Astrocyte of the cerebellum (primary cell): ENCODE measurements at places on chromosomes 6 and 20.

DNA sequence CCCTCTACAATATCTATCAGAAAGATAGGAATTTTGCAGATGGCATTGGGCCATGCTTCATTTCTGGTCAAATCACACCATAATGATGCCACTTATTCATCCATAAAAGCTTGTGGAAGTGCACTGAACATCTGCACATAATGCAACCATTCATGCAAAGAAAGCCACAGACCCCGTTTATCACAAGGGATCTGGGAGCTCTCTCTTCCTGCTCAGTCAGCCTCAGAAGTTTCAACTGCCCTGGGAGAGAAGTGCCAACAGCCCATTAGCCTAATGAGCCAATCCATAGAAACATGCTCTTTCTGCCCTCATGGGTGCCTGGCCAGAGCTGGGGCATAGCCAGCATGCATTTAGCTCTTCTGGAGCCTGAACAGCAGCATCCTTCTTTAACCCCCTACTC is 85.8 kb downstream of the SLC35F1 start:
- peak; percentile 9 for DNase-seq

DNA sequence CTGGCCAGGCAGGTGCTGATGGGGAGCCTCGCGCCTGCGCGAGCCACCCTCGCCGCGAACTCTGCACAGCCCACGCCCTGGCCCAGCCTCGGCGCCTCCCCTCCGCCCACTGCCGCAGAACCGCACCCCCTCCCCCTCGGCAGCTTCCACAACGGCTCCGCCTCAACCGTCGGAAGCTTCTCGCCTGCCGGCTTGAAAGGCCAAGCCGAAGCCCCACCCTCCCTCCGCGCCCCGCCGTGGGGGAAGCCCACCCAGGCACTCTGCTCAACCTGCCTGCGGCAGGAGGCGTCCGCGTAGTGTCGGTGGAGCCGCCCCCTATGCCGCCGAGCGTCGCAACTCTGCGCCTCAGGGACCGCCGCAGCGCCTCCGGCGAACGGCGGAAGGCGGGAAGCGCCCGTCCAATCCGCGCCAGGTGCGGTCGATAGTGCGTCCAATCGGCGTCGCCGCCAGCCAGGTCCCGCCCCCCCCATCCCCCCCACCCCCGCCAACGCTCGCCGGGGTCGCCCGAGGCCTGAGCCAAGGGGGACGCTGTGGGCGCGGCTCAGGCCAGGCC is at the start of gene SYCP2:
TSS of gene SYCP2 (minus strand) at position 342 of the 553 bp plus-strand sequence. CDS start 11,224 bp downstream, outside the sequence.
- DNase-seq: no peak

- DNase-seq: no peak
Measured at GRCh38 chr6:169495601-169496000, 206.2 kb downstream of the WDR27 start.

- DNase-seq: no peak
Measured at GRCh38 chr6:32936239-32937152, 4.3 kb downstream of the HLA-DMB start.

- DNase-seq: no peak
Measured at GRCh38 chr6:142803032-142803431, 141.9 kb downstream of the HIVEP2 start.

DNA sequence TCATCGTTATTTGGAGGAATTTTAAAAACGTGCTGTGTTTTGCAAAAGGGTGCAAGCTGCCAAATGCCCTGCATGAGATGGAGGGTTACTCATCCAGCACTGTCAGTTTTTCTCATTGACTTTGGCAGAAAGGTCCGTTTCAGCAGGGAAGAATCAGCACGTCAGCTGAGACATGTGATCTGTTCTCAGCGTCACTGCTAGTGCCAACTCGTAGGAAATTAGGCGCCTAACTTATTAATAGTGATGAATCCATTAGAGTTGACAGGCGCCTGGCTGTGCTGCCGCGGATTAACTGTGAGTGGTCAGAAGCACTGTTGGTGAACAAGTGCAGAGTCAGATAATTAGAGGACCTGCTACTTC is 175.5 kb upstream of the FOXQ1 start:
- peak; percentile 74 for DNase-seq

- DNase-seq: peak; percentile 12
Measured at GRCh38 chr6:70221025-70221714, 81.7 kb downstream of the COL9A1 start.

DNA sequence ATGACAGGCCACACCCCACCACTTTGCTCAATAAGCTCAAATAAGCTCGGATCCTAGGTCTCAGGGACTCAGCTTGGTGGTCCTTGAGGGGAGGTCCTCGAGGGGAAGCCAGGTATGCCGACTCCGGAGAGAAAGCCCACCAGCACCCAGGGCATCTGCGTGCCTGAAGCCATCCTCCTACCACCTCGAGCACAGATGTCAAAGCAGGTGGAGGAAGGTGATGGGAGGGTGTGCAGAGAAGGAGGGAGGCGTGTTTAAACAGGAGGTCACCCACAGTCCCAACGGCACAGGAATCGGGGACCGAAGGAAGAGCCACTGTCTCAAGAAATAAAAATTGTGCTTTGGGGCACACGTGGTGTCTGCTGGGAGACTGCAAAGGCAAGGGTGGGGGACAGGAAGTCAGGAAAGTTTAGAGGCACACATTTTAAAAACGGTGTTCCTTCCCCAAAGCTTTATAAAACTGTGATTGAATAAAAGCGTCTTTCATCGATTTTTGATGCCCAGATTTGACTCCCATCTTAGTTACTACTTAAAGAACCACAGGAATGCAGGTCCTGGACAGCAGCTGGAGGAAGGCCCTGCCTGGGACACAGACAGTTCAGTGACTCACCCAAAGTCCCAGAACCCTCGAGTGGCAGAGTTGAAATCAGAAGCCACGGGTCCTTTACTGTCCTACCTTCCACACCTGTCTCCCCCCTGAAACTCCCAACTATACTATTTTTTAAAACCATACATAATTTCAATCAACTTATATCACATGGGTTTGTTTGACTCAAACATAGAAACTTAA is 221.0 kb upstream of the PDE10A start:
- DNase-seq: no peak

- no peak for DNase-seq
Measured at GRCh38 chr6:33761922-33762629, 15.4 kb upstream of the IP6K3 start.

- no peak for DNase-seq
Measured at GRCh38 chr6:100691972-100692371, 189.2 kb downstream of the ASCC3 start.

DNA sequence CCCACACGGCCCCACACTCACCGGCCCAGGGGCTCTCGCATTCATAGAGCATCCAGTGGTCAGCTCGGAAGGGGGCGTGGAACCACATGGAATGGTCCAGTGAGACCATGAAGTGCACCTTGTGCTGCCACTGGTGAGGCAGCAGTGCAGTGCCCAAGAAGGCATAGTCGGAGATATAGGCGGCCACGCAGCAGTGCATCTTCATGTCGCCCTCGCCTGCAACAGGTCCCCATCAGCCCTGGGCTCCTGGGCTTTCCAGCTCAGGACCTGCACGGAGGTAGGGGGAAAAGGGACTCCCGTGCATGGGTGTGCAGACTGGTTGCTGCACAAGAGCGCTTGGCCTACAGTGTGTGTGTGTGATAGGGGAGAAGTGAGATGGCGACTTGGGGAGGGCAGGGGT is 9.9 kb downstream of the SNX21 start:
- no peak for DNase-seq

DNA sequence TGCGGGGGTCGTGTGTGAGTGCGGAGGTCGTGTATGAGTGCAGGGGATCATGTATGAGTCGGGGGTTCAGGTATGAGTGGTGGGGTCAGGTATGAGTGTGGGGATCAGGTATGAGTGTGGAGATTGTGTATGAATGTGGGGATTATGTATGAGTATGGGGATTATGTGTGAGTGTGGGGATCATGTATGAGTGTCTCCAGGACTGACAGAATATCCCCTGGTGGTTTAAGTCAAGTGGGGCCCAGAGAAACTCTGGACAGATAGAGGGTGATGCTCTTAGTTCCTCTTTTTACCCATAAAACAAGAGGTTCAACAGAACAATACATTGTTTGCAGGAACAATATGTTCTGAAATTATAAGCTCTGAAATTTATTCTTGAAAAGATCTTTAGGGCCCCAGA is 131.9 kb downstream of the UST start:
- DNase-seq: no peak

DNA sequence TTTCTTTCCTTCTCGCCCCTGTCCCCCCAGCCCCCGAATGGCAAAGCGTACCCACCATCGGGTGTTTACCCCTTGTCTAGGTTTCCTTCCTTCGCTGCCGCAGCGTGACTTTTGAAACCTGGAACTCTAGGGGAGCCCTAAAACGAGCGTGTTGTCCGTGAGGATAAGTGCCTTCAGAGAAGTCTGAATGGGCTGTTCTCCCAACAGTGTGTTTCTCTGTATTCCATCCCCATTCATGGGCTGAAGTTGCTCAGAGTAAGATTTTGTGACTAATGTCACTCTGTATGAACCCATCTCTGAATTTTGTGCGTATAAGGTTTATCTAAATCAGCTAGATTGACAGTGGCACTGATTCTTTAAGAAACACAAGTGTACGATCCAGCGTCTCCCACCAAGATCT is 949 bp downstream of the MACROD2 start:
- no peak for DNase-seq

GRCh38 chr20:46713957-46714834 is 4.7 kb downstream of the SLC2A10 start:
- DNase-seq: no peak

GRCh38 chr6:5300206-5300764 is 39.0 kb downstream of the FARS2 start:
- no peak for DNase-seq

GRCh38 chr6:26476896-26477295 is 19.1 kb downstream of the BTN2A1 start:
- no peak for DNase-seq

DNA sequence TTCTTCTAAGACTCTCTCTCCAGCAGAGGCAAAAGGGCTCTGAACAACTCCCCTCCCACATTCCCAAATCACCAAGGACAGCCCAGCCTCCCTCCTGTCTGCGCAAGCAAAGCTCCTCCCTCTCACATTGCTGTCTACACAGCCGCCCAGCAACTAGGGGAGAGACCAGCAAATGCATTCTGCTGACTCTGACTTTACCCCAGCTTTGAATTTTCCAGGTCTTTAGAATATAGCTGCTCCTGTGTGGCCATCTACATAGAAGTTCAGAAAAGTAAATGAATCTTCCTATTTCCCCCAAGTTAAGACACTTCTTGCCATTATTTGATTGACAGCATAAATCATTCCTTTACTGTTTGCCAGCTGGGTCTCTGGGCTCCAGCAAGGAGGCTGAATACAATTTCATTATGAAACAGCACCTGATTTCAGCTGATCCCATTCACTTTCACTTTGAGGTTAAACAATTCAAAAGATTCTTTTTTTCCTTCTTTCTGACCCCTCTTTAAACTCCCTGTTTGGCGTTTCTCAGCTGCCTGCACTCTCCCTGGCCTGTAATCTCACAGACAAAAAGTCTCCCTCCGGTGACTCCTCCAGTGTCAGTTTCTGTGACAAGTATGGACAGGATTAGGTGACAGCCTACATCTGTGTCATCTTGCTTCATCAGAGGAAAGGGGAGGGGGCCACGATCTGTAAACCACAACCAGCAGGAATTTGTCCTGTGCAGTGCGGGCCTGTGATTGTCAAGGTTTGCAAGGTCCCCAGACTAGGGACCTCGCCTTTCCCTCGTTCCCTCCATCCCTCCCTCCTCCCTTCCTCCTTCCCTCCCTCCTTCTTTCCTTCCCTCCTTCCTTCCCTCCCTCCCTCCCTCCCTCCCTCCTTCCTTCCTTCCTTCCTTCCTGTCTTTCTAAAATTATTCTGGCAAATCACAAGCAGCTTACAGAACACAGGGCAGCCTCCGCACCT is 205.6 kb upstream of the RIN2 start:
- no peak for DNase-seq

- no peak for DNase-seq
Measured at GRCh38 chr6:42729731-42730130, 7.3 kb upstream of the PRPH2 start.

DNA sequence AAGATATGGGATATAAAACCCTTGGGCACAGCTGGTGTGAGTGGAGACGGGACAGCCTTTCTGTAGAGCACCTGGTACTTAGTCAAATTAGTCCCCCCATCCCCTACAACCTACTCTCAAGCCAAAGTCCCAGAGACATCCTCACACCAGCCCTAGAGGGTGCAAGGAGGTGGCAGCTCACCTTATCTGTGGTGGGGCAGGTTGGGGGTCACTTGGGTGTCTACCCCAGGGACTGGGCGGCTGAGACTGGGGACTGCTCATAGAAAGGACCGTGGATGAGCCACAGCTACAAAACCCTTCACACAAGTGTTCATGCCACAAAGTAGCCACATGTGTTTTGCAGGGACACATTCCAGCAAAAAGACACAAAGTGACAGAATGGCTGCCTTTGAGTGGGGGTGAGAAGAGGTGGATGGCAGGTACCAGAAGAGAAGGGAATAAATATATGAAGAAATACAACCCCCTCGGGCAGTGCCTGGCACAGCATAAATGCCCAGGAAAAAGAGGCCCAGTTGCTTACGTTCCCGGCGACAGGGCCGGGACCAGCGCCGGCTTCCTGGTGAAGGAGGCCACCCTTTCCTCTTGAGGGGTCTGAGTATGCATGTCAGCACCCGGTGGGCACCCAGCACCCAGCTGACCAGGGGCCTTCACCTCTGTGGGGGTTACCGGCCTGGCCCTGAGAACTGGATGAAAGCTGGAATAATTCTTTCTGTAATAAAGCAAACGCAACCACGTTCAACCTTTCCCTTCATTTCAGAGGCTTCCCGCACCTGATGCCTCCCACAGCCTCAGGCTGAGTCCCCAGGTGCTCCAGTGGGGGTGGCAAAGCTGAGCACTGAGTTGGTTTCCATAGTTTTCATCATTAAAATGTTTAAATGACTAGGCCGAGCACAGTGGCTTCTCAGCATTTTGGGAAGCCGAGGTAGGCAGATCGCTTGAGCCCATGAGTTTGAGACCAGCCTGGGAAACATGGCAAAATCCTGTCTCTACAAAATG is 14.4 kb upstream of the CEBPB start:
- no peak for DNase-seq

- DNase-seq: no peak
Measured at GRCh38 chr6:156685823-156686222, 91.4 kb upstream of the ARID1B start.

DNA sequence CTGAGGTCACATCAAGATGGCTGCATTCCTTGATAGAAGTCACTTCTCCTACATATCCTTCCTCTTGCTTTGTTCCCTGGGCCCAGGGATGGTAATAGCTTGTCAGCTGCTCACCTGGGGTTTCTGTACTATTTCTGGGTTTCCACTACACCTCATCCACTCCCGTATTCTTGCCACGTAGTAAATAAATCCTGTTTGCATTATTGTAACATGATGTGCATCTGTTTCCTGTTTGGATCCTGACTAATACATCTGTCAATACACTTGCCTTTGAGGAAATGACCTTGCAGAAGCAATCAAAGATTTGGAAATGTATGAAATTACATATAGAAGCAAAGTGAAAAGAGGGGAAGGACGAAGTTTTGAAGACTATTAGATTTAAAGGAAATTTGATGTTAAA is 619.0 kb downstream of the PHF3 start:
- DNase-seq: no peak
